ENCODE measurements at places on chromosomes 5 and 9. TPM values are rescaled to one million over a fixed set of nuclear protein-coding genes. Genes with fewer than 3 reads are reported as not detected.

The PCDHA4 gene
- 0.86 TPM for total RNA-seq

The SLC28A3 gene
- 0.16 TPM for total RNA-seq

The OR1J2 gene
- not detected for total RNA-seq

The TXNDC8 gene
- total RNA-seq, result not detected

The LCN15 gene
- not detected for total RNA-seq

The C7 gene
- 0.26 TPM for total RNA-seq

The PCDHB12 gene
- 0.16 TPM for total RNA-seq

The SPATA31E1 gene
- total RNA-seq, result not detected

The MAMDC2 gene
- total RNA-seq, result 0.52 TPM

The FOXD4L6 gene
- total RNA-seq, result not detected

The C5orf52 gene
- not detected for total RNA-seq

The AQP7 gene
- 0.34 TPM for total RNA-seq

The SELENOP gene
- total RNA-seq, result 87.6 TPM

The RNF183 gene
- total RNA-seq, result not detected

The CTXN3 gene
- total RNA-seq, result not detected

The OR1Q1 gene
- not detected for total RNA-seq

The NIM1K gene
- 4.2 TPM for total RNA-seq

The LRRC19 gene
- total RNA-seq, result not detected

The BNC2 gene
- 28.8 TPM for total RNA-seq

The IL5 gene
- not detected for total RNA-seq

The IRX2 gene
- 3.3 TPM for total RNA-seq

The GLE1 gene
- 17.5 TPM for total RNA-seq

The TMEM267 gene
- total RNA-seq, result 17.5 TPM

The COL27A1 gene
- total RNA-seq, result 2.0 TPM

The SOHLH1 gene
- total RNA-seq, result not detected

The PLPP7 gene
- total RNA-seq, result 1.7 TPM

The DHX29 gene
- total RNA-seq, result 32.8 TPM

The FAM114A2 gene
- 18.9 TPM for total RNA-seq

The C1QTNF2 gene
- 0.86 TPM for total RNA-seq

The HBEGF gene
- total RNA-seq, result 0.47 TPM

The GABBR2 gene
- 0.43 TPM for total RNA-seq

The ADGRV1 gene
- total RNA-seq, result 0.17 TPM

The PCDHA9 gene
- total RNA-seq, result 0.16 TPM

The IL4 gene
- total RNA-seq, result not detected

The CDO1 gene
- 29.2 TPM for total RNA-seq

The EQTN gene
- not detected for total RNA-seq

The NIPAL4 gene
- not detected for total RNA-seq

The C5orf58 gene
- not detected for total RNA-seq

The ANKRD33B gene
- 3.6 TPM for total RNA-seq

The SHISAL2B gene
- 0.16 TPM for total RNA-seq

Measured in bronchial smooth muscle cell (primary cell).